ENCODE measurements at places on chromosomes 1 and 21.
A peak's percentile ranks its signal among the peaks of the same experiment; 100 is the strongest.

- no peak for DNase-seq
Measured at GRCh38 chr21:31258073-31258472, 86.0 kb downstream of the TIAM1 start.

DNA sequence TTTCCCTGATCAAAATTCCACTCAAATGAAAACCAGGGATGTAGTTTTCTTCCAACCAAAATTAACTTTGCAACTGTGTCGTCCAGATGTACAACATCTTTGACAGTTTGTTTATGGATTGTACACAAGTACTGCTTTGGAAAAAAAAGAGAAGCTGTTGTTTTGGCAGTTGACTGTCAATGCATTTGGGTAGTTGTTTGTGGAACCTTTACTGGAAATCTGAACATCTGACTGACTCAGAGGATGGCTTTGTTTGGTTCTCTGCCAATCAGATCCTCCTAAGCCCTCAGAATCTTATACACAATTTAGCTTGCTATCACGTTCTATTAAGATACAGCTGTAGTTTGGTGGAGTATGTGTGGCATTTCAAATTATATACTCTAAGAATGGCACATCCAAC, 195.0 kb downstream of the KCNK2 start:
- DNase-seq = no peak

DNA sequence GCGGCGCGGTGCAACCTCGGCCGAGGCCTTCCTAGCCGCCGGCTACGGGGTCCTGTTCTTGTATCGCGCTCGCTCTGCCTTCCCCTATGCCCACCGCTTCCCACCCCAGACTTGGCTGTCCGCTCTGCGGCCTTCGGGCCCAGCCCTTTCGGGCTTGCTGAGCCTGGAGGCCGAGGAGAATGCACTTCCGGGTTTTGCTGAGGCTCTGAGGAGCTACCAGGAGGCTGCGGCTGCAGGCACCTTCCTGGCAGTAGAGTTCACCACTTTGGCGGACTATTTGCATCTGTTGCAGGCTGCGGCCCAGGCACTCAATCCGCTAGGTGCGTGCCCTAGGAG, 379 bp downstream of the PPCS start:
- peak; percentile 37 for DNase-seq

- DNase-seq = no peak
Measured at GRCh38 chr1:248613742-248614141, 16.2 kb upstream of the OR2T10 start.

GRCh38 chr21:35770101-35770945, 290.0 kb downstream of the SETD4 start:
- no peak for DNase-seq

GRCh38 chr1:37353871-37354270, 120.5 kb upstream of the ZC3H12A start:
- DNase-seq = no peak

GRCh38 chr1:95437781-95438180, 203.8 kb downstream of the RWDD3 start:
- no peak for DNase-seq

DNA sequence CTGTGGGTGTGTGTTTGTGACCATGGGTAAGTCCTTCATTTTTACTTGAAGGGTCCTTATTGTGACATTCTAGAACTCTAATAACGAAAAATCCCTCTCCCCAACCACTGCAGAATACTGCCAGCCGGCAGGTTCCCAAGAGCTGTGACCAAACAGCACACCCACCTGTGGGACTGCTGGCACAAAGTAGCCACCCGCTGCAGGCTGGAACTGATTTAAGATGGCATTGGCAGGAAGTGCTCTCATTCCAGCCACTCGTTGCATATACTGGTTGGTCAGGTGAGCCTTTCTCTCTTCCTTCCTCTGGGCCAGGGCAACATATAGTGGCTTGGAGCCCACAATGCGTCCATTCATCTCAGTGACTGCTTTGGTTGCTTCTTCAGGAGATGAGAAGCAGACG, 11.6 kb downstream of the PABPC4 start:
- no peak for DNase-seq

GRCh38 chr1:154170547-154171222, 15.8 kb upstream of the NUP210L start:
- no peak for DNase-seq

DNA sequence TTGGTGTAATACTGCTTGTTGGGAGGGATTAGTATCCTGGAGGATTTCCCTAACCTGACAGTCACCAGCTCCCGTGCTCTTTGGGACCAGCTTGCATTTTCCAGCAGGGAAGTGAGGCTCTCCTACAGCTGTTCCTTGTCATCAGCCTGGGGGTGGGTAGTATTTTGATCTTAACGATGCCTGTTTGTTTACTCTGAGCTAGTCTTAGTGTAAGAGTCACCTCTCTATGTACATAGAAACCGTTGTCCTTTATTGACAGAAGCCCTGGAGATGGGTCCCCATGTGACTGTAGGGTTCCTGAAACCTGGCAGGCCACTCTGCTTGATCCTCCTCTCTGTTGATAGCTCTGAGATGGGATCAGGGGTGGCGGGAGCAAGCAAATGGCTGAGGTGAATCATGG, 58.0 kb downstream of the ACP6 start:
- DNase-seq = no peak

DNA sequence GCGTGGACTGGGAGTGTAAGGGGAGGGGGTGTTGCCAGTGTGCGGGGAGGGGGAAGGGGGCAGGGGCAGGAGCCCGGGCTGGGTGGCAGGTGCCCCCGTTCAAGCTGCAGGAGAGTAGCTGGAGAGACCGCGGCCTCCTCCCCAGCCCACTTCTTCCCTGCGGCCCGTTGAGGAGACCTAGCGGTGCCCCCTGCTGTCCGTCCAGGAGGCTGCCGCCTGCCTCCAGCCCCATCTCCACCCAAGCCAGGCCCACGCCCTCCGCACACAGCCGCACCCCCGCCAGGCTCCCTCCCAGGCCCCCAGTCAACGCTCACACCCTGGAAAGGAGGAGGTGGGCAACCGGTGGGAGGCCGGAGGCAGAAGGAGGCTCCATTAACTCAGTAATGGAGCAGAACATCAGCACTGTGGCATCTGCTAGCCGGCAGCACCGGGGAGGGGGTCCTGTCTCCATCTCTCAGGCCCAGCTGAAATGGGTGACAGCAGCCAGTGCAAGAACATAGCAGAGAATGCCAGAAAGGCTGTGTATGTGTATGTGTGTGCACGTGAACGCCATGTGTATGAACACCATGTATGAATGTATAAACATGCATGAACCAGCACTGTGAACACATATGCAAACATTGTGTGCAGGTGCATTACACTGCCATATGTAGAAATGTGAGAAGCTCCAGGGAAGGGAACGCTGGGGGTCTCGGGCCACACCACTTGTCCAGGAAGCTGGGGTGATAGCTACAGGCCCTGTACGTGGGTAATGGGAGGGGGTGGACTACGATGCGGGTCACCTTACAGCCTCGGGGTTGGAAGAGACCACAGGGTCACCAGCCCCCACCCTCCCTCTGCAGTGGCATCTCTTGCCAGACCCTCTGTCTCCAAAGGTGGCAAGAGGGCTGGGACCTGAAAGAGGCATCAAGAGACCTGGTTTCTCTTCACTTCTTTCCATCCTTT, 84.6 kb downstream of the SYT2 start:
- peak; percentile 16 for DNase-seq

DNA sequence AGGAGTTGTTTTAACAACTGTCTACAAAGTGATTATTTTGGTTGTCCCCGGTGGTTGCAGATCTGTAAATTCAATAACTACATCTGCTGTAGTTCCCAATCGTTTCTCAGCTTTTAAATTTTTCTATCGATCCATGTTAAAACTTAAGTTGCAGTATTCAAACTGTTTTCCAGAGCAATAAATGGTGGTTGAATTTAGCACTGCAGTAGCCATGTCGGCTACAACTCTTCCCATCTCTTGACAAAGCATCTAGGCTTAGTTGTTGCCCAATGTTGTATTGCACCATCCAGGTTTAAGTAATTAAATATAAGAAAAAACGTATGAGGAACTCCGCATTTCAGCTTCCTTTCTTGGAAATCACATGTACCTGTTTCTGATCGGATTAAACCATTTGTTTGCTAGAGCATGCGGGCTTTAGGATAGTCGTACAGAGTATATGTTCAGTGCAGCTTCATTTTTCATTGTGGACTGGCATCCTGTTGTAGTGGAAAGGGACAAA, 996 bp downstream of the CNIH4 start:
- DNase-seq = no peak

GRCh38 chr1:48878191-48878940, 101.7 kb upstream of the BEND5 start:
- no peak for DNase-seq

- no peak for DNase-seq
Measured at GRCh38 chr1:85607126-85607920, 26.8 kb downstream of the CCN1 start.

GRCh38 chr1:175470591-175470990, 272.8 kb downstream of the TNR start:
- no peak for DNase-seq

GRCh38 chr21:38787461-38788274, 18.1 kb upstream of the ETS2 start:
- no peak for DNase-seq

DNA sequence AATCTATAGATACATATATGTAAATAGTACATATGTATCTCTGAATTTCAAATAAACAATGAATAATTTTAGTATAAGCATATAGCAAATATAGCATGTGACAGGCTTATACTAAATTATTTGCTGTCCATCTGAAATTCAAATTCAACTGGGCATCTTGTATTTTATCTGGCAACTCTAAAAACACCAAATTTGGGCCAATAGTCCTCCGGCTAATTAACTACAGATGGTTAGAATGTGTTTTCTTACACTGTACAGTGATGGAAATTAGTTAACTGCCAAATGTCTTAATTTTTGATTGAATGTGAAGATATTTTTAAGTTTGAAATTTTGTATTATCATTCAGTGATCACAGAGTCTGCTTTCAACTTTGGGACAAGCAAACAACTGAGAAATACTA, 30.7 kb downstream of the KCNJ15 start:
- no peak for DNase-seq

GRCh38 chr1:240935920-240936319, 324.0 kb upstream of the GREM2 start:
- DNase-seq = no peak

DNA sequence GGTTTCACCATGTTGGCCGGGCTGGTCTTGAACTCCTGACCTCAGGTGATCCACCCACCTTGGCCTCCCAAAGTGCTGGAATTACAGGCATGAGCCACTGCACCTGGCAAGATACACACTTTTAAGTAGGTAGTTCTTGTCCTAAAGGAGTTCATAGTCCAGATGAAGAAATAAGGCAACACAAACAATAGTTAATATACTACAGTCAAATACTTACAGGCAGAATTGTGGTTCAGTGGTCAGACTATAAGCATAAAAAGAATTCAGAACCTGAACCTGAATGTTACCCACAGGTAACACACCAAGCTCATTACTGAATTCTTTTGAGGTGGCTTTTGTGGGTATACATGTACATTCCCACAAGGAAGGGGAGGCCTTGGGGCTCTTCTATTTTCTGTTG, 1.8 kb downstream of the SDHB start:
- no peak for DNase-seq

DNA sequence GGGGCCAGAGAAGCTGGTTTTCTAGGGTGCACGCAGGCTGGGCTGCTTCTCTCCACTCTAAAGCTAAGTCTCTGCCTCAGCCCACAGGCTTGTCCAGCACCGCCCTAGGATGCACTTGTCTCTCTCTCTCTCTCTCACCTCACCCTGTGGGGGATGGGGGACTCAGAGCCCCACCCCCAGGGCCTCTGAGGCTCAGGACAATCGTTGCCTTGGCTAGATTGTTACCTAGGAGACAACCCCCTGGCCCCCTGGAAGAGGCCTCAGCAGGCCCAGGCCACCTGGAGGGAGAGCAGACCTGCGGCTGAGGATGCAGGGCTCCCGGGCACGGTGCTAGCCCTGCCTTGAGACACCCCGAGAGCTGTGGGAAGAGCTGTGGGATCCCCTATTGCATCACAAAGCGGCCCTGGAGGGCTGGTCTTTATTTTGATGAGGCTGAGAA, at the start of gene ACTRT2:
ACTRT2 (plus strand) TSS at position 235 of the 439 bp plus-strand sequence. CDS start 220 bp downstream, outside the sequence.
- no peak for DNase-seq

DNA sequence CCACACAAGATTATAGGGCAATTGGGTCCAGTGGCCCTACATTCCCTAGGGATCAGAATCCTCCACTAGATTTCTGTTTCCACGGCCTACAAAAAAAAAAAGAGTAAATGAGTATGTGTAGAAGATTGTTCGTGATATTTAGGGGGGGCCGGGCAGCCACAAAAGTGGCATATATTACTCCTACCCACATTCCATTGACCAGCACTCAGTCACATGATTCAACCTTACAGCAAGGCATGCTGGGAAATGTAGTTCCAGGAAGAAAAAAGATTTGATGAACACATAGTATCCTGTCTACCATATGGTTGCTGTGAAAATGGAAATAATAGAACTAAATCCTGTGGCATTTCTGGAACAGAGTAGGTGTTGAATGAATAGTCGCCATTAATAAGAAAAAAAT, 43.4 kb upstream of the GJB5 start:
- no peak for DNase-seq

- no peak for DNase-seq
Measured at GRCh38 chr1:32464191-32464715, 619 bp upstream of the ZBTB8B start.

DNA sequence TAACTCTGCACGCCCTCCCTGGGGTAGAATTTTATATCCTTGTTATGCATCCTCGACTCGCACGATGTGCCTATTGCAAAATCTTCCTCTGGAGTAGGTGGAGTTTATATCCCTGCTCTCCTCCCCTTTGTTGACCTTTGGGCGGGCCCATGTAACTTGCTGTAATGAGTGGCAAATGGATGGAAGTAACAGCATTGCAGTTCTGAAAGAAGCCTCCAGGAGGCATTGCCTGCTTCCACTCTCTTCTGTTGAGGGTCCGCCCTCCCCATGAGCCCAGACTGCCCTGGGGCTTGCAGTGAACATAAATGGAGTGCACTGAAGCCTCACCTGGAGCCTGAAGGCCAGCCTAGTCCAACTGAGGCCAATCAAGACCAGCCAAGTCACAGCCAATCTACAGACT, 62.2 kb upstream of the GRIK3 start:
- no peak for DNase-seq

- no peak for DNase-seq
Measured at GRCh38 chr1:27306071-27306470, 15.9 kb upstream of the TMEM222 start.

GRCh38 chr1:39391691-39392679, 99.5 kb upstream of the BMP8A start:
- no peak for DNase-seq

DNA sequence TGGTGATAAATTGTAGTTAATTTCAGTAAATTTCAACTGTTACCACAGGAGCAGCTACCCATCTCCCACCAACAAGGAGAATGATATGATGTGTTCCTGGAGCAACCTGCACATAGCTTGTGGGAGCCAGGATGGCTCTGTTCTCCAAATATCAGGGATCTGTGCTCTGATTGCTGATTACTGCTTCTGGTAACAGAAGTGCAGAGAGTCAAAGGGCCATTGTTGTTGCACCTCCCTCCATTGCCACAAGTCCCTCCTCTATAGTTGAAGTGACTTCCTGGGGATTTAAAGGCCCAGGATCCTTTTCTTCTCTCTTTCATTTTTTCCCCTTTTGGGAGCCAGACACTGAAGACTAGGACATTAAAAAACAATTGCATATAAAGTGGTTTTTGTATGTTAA, 51.6 kb upstream of the HPDL start:
- no peak for DNase-seq

GRCh38 chr1:158159597-158159996, 21.1 kb upstream of the CD1D start:
- DNase-seq = no peak

GRCh38 chr1:221688488-221688843, 53.4 kb downstream of the DUSP10 start:
- no peak for DNase-seq

GRCh38 chr1:16115468-16115983, 40.3 kb downstream of the EPHA2 start:
- DNase-seq = no peak

GRCh38 chr1:180231506-180231921, 1.4 kb downstream of the LHX4 start:
- no peak for DNase-seq

All from stimulated activated CD8-positive, alpha-beta memory T cell treated with anti-CD3 and anti-CD28 coated beads, Interleukin-7, amount 100 ng/mL, for 1 hour (primary cell).